Thoracic aorta (tissue), 2 donors: ENCODE measurements at places on chromosomes 2 and 18. TPM values are rescaled to one million over a fixed set of nuclear protein-coding genes. Genes with fewer than 3 reads are reported as not detected.

DNA sequence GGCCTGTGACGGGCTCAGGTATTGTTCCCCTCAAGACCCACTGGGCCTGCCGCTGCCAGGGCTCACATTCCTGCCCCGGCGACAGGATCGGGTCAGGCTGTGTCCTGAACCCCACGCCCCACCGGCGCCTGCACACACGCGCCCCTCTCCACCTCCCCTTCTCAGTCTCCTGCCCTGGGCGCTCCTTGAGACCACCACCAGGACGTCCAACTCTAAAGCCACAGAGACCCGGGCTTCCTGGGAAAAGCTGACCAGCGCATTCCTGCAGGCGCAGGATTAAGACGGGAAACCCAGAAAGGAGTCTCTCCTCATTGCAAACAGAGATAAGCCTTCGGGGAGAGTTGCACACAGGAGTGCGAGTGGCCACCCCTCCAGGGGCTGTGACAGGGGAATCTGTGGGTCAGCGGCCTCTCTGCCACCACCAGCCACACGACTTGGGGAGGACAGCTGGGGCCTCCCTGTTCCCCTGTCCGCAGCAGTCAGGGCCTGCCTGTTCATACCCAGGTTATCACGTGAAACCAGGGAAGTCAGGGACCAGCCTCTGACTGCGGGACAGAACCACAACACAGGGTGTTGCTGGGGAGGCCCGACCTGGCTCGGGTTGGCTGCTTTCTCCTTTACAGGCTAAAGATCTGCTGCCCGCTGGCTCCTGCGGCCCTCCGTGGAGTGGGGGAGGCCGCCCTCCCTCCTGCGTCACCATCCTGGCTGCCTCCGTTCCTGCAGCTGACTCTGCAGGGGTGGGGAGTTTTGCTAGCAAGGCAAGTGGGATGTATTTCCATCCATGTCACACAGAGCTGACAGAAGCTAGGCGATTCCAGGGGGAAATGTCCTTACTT, 88.8 kb downstream of the ZCCHC2 start:
- no peak for DNase-seq
- H3K27me3 ChIP-seq = no peaks in the 10 kb centered on the region
- H3K4me3 ChIP-seq = peak overlapping the region; percentile 61
- H3K27ac ChIP-seq = no peak overlapping the region
- peaks cover 6% of the 10 kb centered on the region for H3K4me1 ChIP-seq

- no peak overlapping the region for H3K4me3 ChIP-seq
- H3K27me3 ChIP-seq = no peaks in the 10 kb centered on the region
- H3K4me1 ChIP-seq = no peaks in the 10 kb centered on the region
- no peak for DNase-seq
- H3K27ac ChIP-seq = no peak overlapping the region
These were observed 5.5 kb downstream of the DSG4 start for GRCh38 chr18:31382107-31382506.

The TMEM150A gene
- 26.3 TPM for total RNA-seq

- H3K4me3 ChIP-seq = no peak overlapping the region
- no peaks in the 10 kb centered on the region for H3K27me3 ChIP-seq
- H3K4me1 ChIP-seq = no peaks in the 10 kb centered on the region
- H3K27ac ChIP-seq = no peak overlapping the region
- no peaks in the 10 kb centered on the region for H3K36me3 ChIP-seq
- no peak for DNase-seq
These were observed 563.1 kb upstream of the LINC00305 start for GRCh38 chr18:64712035-64712434.

The CYP27C1 gene
- total RNA-seq = not detected

- no peak overlapping the region for H3K27ac ChIP-seq
- no peaks in the 10 kb centered on the region for H3K36me3 ChIP-seq
- H3K27me3 ChIP-seq = no peaks in the 10 kb centered on the region
- peak overlapping the region; percentile 89 for H3K4me3 ChIP-seq
- H3K4me1 ChIP-seq = peaks cover 18% of the 10 kb centered on the region
- DNase-seq = no peak
These were observed 17.1 kb downstream of the B3GNT7 start for GRCh38 chr2:231412618-231412963.

The GKN1 gene
- 20.7 TPM for total RNA-seq

GRCh38 chr2:41940060-41940744, 107.6 kb upstream of the PKDCC start:
- H3K4me1 ChIP-seq = peaks cover 61% of the 10 kb centered on the region
- no peak overlapping the region for H3K27ac ChIP-seq

DNA sequence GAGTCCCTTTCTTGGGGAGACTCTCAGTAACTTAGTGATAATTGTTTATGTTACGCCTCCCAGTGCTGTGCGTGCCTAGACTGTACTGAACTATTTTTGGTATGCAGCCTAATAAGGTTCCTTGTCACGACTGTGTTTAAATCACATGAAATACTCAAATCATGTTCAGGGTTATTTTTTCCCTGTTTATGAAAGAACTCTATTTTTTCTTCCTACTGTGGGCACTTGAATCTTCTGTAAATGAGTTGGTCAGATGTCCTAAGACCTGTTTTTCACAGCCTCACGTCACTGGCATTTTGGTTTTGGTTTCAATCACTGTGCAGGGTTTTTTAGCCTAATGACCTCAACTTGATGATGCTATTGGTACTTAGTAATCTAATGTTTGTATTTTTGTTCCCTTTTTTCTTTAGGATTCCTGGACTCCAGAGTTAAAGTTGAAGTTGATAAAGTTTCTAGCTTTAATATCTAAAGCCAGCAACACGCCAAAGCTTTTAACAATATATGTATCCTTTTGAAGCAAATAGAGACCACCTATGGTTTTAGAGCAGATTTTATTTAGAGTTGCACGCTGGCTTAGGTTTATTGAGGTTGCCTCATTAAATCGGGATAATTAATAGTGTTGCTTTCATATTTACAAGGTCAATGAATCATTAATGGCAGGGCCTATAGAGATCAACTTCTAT, 24.0 kb downstream of the ARMC9 start:
- no peak for DNase-seq
- H3K4me1 ChIP-seq = peaks cover 24% of the 10 kb centered on the region
- H3K36me3 ChIP-seq = peaks cover 5% of the 10 kb centered on the region
- H3K4me3 ChIP-seq = peak overlapping the region; percentile 8
- H3K27me3 ChIP-seq = no peaks in the 10 kb centered on the region

The PRKAG3 gene
- total RNA-seq = 0.28 TPM

GRCh38 chr2:226887940-226888339, 52.1 kb downstream of the RHBDD1 start:
- DNase-seq = no peak
- no peaks in the 10 kb centered on the region for H3K4me1 ChIP-seq
- H3K27me3 ChIP-seq = no peaks in the 10 kb centered on the region
- H3K36me3 ChIP-seq = no peaks in the 10 kb centered on the region
- H3K27ac ChIP-seq = no peak overlapping the region

The FBXO15 gene
- total RNA-seq = 1.8 TPM

The C2orf92 gene
- total RNA-seq = 13.7 TPM
